Activated T-cell treated with anti-CD3 and anti-CD28 coated beads, Interleukin-2, amount 50 U/mL, for 72 hours (primary cell): ENCODE measurements at places on chromosomes 11 and 22. TPM values are rescaled to one million over a fixed set of nuclear protein-coding genes. Genes with fewer than 3 reads are reported as not detected.

Gene MEI1
- total RNA-seq: 72.3 TPM

Gene EML3
- total RNA-seq: 148 TPM

Gene GLYATL2
- not detected for total RNA-seq

Gene RASL10A
- total RNA-seq: not detected

Gene MLC1
- total RNA-seq: not detected

Gene HPX
- total RNA-seq: 1.2 TPM

Gene SHANK2
- 0.28 TPM for total RNA-seq

Gene OR51S1
- total RNA-seq: not detected

Gene KRTAP5-1
- not detected for total RNA-seq

Gene DKK3
- 0.19 TPM for total RNA-seq

Gene NRGN
- 4.4 TPM for total RNA-seq

Gene ZDHHC13
- 25.1 TPM for total RNA-seq

Gene MN1
- total RNA-seq: 0.14 TPM

Gene MS4A4E
- total RNA-seq: not detected

Gene PGGHG
- total RNA-seq: 161 TPM

Gene DDI1
- total RNA-seq: not detected

Gene PATE4
- total RNA-seq: not detected

Gene RAB36
- 0.14 TPM for total RNA-seq

Gene NXPE2
- total RNA-seq: not detected

Gene RANGAP1
- 162 TPM for total RNA-seq

Gene CSRP3
- total RNA-seq: not detected

Gene MS4A3
- not detected for total RNA-seq

Gene SPDYC
- total RNA-seq: not detected

Gene CCDC89
- 0.22 TPM for total RNA-seq

Gene LSP1
- total RNA-seq: 301 TPM

Gene MRE11
- total RNA-seq: 49.1 TPM

Gene OR56A1
- total RNA-seq: not detected

Gene CDPF1
- 14.9 TPM for total RNA-seq

Gene APOBEC3C
- 143 TPM for total RNA-seq

Gene FAM227A
- total RNA-seq: 0.28 TPM

Gene CDHR5
- not detected for total RNA-seq

Gene HBE1
- total RNA-seq: not detected

Gene PHF5A
- 69.2 TPM for total RNA-seq

Gene ANKRD49
- total RNA-seq: 28.1 TPM

Gene AQP11
- 0.69 TPM for total RNA-seq

Gene PIWIL4
- total RNA-seq: 1.1 TPM

Gene SSTR3
- total RNA-seq: 10.0 TPM

Gene PHETA2
- 2.4 TPM for total RNA-seq

Gene TSPAN32
- total RNA-seq: 10.2 TPM

Gene GANAB
- 312 TPM for total RNA-seq

Gene SHISAL1
- not detected for total RNA-seq

Gene CTSW
- 16.8 TPM for total RNA-seq
